ENCODE measurements at places on chromosomes 6 and 20. TPM values are rescaled to one million over a fixed set of nuclear protein-coding genes. Genes with fewer than 3 reads are reported as not detected.
A peak's percentile ranks its signal among the peaks of the same experiment; 100 is the strongest.

The BTN1A1 gene
- total RNA-seq: not detected

DNA sequence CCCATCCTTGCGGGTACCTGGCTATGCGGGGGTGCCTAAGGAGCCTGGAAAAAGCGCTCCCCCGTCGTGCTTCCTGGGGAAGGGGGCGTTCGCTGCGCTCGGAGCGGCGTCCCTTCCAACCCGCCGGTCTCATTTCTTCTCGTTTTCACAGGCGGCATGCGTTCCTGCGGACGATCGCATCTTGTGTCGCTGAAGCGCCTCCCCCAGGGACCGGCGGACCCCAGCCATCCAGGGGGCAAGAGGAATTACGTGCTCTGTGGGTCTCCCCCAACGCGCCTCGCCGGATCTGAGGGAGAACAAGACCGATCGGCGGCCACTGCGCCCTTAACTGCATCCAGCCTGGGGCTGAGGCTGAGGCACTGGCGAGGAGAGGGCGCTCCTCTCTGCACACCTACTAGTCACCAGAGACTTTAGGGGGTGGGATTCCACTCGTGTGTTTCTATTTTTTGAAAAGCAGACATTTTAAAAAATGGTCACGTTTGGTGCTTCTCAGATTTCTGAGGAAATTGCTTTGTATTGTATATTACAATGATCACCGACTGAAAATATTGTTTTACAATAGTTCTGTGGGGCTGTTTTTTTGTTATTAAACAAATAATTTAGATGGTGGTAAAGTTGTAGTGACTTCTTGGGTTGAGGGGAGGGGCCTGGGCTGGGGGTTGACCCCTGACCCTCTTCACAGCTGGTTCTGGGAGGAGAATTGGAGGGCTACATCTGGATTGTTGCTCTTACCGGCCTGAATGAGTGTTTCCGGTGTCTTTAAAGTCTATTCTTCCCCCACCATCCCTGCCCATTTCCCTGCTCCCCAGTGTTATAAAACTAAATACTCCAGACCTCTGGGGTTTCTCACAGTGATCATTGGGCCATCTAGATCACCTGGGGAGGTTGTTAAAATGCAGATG, 1.1 kb downstream of the ID1 start:
- DNase-seq: no peak
- H3K4me1 ChIP-seq: peaks cover 29% of the 10 kb centered on the region
- no peaks in the 10 kb centered on the region for H3K36me3 ChIP-seq
- peak overlapping the region; percentile 90 for H3K27ac ChIP-seq

- peaks cover 4% of the 10 kb centered on the region for H3K36me3 ChIP-seq
- no peaks in the 10 kb centered on the region for H3K27me3 ChIP-seq
These were observed 12.3 kb downstream of the C20orf173 start for GRCh38 chr20:35517125-35517524.

The PTK6 gene
- not detected for total RNA-seq

DNA sequence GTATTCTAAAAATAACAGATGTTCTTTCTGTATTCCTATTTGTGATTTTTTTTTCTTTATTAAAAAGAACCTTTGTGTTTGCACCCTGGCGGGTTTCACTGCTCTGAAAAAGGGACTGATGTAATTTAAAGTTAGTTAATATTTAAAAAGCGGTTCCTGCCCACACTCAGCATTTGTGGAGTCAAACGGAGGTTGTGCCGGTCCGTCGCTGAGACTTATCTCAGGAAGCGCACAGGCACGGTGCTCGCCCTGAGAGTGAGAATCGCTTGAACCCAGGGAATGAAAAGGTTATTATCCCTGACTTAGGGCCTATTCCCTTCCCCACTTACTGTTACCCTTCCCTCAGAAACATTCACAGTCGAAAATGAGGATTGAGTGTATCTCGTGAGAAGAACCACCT, 366.7 kb downstream of the THBS2 start:
- H3K27ac ChIP-seq: no peak overlapping the region
- H3K27me3 ChIP-seq: no peaks in the 10 kb centered on the region
- H3K4me3 ChIP-seq: no peak overlapping the region
- DNase-seq: no peak
- H3K4me1 ChIP-seq: no peaks in the 10 kb centered on the region

DNA sequence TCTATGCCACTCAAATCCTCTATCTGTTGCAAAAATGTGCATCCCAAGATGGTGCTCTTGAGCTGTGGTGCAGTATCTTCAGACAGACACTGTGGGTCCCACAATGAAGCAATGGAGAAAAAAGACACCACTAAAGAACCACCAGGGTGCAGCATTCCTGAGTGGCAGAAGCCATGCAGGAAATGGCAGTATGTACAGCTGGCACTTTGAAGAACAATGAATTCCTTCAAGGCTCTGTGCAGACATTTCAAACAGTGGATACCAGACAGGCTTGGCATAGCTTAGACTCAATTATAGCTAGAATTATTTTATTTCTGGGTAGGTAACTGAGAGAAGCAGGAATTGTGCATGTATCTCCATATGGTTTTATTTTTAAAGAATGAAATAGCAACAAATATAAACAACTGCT, 24.0 kb upstream of the HDAC2 start:
- peaks cover 7% of the 10 kb centered on the region for H3K4me1 ChIP-seq
- DNase-seq: peak; percentile 43
- H3K36me3 ChIP-seq: no peaks in the 10 kb centered on the region
- H3K27me3 ChIP-seq: no peaks in the 10 kb centered on the region
- no peak overlapping the region for H3K27ac ChIP-seq
- H3K4me3 ChIP-seq: no peak overlapping the region

DNA sequence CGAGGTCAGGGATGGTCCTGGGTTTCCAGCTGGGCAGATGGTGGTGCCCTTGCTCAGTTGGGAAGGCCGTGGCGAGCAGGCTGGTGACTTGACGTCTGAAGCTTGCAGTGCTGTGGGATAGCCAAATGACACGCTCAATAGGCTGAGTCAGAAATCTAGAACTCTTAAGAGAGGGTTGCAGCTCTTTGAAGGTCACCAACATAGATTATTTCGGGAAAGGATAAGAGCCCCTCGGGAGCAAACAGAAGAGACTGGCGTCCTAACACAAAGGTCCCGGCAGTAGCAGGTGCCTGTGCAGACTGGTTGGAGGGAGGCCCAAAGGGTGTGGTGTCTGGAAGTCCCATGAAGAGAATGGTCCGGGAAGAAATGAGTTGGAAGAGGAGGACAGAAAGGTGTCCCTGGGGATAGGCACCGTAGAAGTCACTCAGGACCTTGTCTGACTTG, 18.4 kb downstream of the PKIG start:
- peak overlapping the region; percentile 90 for H3K27ac ChIP-seq
- H3K4me1 ChIP-seq: peaks cover 79% of the 10 kb centered on the region
- H3K36me3 ChIP-seq: no peaks in the 10 kb centered on the region
- DNase-seq: peak; percentile 61

GRCh38 chr6:166236596-166236995, 68.9 kb upstream of the TBXT start:
- H3K27me3 ChIP-seq: peaks cover 4% of the 10 kb centered on the region
- no peaks in the 10 kb centered on the region for H3K36me3 ChIP-seq
- no peak overlapping the region for H3K27ac ChIP-seq

DNA sequence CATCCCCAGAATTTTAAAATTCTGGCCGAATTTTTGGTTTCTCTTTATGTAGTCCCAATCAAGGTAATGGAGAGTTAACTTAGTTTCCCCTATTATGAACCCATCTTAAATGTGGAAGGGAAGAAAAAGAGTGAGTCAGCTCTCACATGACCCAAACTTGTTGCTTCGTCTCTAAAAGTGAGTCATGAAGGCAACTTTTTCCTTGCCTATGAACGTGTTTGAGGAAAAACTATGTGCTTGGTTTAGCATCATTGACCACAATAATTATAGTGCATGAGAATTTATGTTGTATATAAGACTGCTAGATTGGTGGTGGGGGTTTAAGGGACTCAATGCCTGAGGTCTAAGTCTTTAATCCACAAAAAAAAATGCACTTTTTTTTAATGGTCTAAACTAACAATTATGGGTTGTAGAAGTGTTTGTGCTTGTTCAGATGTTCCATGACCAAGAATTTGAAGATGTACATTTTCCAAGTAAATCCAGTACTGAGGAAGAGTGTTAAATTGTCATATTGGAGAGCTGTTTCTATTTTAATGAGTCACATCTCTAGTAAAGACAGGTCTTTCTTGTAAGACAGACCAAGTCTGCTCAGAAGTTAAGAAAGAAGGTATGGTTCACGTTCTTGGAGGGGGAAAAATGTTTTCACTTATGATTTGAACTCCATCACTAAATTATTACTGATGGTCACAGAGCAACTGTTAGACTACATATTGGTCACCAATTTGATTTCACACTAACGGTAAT, 409.9 kb upstream of the MARCKS start:
- no peak for DNase-seq
- no peaks in the 10 kb centered on the region for H3K27me3 ChIP-seq
- no peak overlapping the region for H3K4me3 ChIP-seq

The TENT5A gene
- total RNA-seq: 23.0 TPM

GRCh38 chr6:39152262-39152661, 37.3 kb upstream of the SAYSD1 start:
- H3K4me1 ChIP-seq: no peaks in the 10 kb centered on the region
- no peak overlapping the region for H3K27ac ChIP-seq
- no peak for DNase-seq
- H3K27me3 ChIP-seq: peaks cover 7% of the 10 kb centered on the region

GRCh38 chr20:57225197-57225733, 41.2 kb downstream of the BMP7 start:
- DNase-seq: no peak
- no peaks in the 10 kb centered on the region for H3K36me3 ChIP-seq
- no peaks in the 10 kb centered on the region for H3K27me3 ChIP-seq

The C6orf132 gene
- total RNA-seq: 2.0 TPM

DNA sequence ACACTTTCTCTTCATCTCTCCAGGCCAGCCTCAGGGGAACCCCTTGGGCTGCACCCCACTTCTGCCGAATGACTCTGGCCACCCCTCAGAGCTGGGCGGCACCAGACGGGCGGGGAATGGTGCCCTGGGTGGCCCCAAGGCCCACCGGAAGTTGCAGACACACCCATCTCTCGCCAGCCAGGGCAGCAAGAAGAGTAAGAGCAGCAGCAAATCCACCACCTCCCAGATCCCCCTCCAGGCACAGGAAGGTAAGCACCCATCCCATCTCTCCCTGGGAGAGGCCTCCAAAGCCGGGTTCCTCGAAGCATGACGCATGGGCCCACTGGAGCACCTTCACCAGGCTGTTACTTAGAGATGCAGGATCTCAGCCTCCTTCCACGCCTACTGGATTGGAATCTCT, 11.3 kb downstream of the MDFI start:
- H3K4me1 ChIP-seq: no peaks in the 10 kb centered on the region
- no peak overlapping the region for H3K27ac ChIP-seq
- no peaks in the 10 kb centered on the region for H3K27me3 ChIP-seq
- no peak for DNase-seq

GRCh38 chr6:128443553-128443952, 76.8 kb downstream of the PTPRK start:
- H3K4me3 ChIP-seq: no peak overlapping the region
- H3K27ac ChIP-seq: no peak overlapping the region
- H3K27me3 ChIP-seq: no peaks in the 10 kb centered on the region
- no peak for DNase-seq
- no peaks in the 10 kb centered on the region for H3K36me3 ChIP-seq
- H3K4me1 ChIP-seq: no peaks in the 10 kb centered on the region

DNA sequence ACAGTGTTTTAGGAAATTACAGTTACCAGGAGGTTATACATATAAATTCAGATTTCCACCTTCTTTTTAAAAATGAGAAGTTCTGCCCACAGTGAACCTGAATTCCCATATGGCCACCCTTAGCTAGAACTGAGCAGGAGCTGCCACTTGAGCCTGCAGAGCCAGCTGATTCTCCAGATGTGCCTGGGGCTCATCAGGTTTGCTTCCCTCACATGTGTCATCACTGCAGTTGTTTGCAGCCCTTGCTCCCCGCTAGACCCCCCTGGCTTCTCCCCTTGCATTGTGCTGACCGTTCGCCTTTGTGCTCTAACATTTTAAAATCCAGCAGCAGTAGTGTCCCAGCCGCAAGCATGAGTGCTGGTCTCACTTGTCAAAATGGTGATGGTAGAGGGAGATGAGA, 131.1 kb downstream of the UTRN start:
- H3K27ac ChIP-seq: no peak overlapping the region
- no peaks in the 10 kb centered on the region for H3K27me3 ChIP-seq
- no peak overlapping the region for H3K4me3 ChIP-seq
- no peaks in the 10 kb centered on the region for H3K36me3 ChIP-seq

DNA sequence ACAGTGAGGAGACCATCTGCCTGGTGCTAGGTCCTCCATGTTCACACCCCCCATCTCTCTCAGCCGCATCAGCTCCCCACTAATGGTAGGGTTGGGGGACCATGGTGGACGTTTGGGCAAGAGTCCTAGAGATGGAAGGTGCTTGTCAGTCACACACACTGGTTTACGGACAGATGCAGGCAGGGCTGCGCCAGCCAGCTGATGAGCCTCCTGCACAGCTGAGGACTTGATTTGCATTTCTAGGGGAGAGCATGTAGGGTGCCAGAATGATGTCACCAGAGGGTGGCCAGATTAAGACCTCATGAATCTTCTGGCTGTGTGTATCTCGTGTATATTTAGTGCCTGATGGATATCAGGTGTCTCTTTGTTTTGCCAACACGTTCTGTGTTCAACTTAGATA, 28.6 kb downstream of the CST8 start:
- no peak overlapping the region for H3K27ac ChIP-seq
- no peaks in the 10 kb centered on the region for H3K27me3 ChIP-seq
- DNase-seq: no peak
- H3K4me3 ChIP-seq: no peak overlapping the region
- no peaks in the 10 kb centered on the region for H3K36me3 ChIP-seq
- no peaks in the 10 kb centered on the region for H3K4me1 ChIP-seq

- no peaks in the 10 kb centered on the region for H3K4me1 ChIP-seq
- H3K4me3 ChIP-seq: no peak overlapping the region
- H3K27me3 ChIP-seq: no peaks in the 10 kb centered on the region
- H3K27ac ChIP-seq: no peak overlapping the region
These were observed 105.9 kb downstream of the PRDM13 start for GRCh38 chr6:99712519-99712918.

The MYLK2 gene
- 1.5 TPM for total RNA-seq

DNA sequence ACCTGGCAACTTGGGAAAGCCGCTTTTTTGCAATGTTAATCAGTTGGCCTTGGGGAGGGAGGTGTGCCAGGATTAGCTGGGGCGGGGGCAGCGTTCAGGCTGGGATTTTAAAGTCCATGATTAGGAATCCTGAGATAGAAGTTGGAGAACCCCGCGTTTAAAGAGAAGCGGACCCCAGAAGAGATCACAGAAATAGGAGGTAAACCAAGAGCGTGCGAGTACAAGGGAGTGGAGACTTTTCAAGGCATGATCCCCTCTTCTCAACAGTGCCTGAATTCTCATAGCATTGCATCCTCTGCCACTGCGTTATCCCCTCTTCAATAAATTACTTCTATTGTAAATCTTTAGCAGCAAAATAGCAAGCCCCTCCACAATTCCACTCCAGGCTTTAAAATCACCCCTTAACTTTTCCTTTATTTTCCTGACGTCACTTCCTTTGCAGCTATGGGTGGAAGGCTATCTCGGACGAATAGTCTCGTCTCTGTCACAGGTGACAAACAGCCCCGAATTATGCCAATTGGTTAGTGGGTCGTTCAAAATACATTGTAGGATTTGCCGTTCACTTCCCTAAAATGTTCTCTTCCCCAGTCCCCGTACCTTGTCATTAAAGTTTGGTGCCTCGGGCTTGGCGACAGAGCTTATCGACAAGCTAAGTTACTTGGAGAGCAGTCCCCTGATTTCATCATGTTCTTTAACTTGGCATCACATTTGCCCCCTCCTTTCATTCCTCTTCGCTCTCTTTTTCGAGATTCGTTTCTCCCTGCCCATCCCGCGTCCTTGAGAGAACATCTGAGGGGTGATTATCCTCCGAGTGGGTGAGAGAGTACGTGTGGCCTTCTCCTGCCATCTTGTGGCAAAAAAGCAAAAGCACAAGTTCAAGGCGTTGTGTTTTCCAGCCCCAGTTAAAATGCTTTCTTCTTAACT, 17.1 kb downstream of the OR2B2 start:
- no peaks in the 10 kb centered on the region for H3K36me3 ChIP-seq
- no peaks in the 10 kb centered on the region for H3K27me3 ChIP-seq
- peak; percentile 75 for DNase-seq
- H3K27ac ChIP-seq: peak overlapping the region; percentile 87
- H3K4me3 ChIP-seq: peak overlapping the region; percentile 49

Data from adrenal gland (tissue), 19 donors.